BJ (cell line): ENCODE measurements at places on chromosomes 1 and 21.

- DNase-seq: no peak
Observed at GRCh38 chr1:226626577-226626956, 78.0 kb downstream of the STUM start.

- DNase-seq: no peak
Observed at GRCh38 chr1:35173909-35174540, 18.9 kb downstream of the SFPQ start.

DNA sequence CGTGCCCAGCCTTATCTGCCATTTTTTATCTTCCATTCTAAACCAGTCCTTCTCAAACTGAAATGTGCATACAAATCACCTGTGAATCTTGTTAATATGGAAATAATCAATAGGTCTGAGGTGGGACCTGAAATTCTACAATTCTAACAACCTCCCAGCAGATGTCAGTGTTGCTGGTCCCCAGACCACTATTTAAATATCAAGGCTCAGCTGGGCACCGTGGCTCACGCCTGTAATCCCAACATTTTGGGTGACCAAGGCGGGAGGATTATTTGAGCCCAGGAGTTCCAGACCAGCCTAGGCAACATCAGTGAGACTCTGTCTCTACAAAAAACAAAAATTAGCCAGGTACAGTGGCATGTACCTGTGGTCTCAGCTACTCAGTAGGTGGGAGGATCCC lies 4.1 kb downstream of the UQCRHL start:
- DNase-seq: no peak

DNA sequence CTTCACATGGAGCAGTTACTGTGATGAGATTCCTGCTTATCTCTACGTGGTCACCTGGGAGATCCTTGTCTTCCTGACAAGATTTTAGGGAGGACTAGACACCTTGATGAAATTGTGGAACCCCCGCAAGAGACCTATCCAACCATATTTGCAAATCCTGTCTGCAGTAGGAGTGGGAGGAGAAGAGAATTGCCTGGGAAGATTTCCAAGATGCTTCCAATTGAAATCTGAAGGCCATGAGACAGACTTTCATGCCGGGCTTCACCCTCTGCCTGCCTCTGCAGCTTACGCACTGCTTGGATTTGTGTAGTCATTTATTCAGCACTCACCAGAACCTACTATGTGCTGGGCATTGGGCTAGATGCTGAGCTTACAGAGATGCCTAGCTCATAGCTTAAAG lies 106.6 kb downstream of the OMA1 start:
- no peak for DNase-seq

- DNase-seq: no peak
Observed at GRCh38 chr1:166283190-166283589, 116.4 kb upstream of the FAM78B start.

- DNase-seq: no peak
Observed at GRCh38 chr21:43829575-43830119, 35.4 kb upstream of the AGPAT3 start.

- DNase-seq: no peak
Observed at GRCh38 chr1:2628933-2629626, 3.7 kb downstream of the MMEL1 start.

GRCh38 chr1:9542430-9542829 lies 3.2 kb downstream of the SLC25A33 start:
- DNase-seq: no peak

DNA sequence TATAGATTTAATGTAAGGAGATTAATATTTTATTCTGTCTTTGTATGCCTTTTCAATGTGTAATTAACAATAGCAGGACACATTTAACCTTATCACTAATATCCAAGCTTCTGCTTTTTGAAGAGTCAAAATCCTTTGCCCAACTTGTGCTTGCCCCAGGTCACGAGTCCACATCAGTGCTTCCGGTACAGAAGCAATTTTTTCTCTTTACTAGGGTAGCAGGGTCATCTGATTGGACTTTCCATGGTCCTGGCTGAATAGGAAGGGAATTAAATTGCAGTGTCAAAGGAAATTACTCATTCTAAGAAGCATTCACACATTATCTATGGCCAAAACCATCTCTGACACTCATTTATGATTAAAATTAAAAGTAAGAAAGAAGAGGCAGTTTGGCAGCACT lies 460.5 kb upstream of the ADGRL2 start:
- no peak for DNase-seq

DNA sequence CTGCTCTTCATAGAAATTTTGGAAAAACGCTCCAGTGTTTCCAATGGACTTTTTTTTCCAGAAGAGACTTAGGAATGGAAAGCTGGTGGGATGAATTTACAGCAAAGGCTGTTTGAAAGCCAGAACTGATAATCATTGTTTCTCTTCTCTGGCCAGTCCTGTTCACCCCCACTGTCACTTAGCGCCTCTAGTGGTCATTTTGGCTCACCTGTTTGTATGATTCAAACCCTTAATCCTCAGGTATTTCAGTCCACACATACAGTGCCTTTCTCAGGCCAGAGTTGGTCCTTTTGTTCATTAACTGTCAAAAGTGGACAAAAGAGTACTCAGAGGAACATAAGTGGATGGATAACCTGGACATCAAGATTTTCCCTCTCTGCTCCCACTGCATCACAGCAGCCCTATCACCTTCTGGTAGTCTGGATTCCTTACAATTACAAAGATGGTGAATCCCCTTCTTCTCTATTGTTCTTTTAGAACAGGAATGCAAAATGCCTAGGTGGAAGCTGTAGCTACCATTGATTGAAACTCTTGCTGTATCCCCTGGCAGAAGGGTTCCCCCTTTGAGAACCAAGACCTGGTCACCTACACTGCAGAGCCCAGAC lies 177.6 kb upstream of the OLFM3 start:
- DNase-seq: no peak

- DNase-seq: no peak
Observed at GRCh38 chr1:89855413-89856123, 34.7 kb downstream of the LRRC8D start.

GRCh38 chr1:84143796-84144565 lies at the start of gene PRKACB:
TSS of gene PRKACB (plus strand) at chr1:84144271. CDS start at chr1:84144362, 91 bp downstream.
- DNase-seq: no peak

DNA sequence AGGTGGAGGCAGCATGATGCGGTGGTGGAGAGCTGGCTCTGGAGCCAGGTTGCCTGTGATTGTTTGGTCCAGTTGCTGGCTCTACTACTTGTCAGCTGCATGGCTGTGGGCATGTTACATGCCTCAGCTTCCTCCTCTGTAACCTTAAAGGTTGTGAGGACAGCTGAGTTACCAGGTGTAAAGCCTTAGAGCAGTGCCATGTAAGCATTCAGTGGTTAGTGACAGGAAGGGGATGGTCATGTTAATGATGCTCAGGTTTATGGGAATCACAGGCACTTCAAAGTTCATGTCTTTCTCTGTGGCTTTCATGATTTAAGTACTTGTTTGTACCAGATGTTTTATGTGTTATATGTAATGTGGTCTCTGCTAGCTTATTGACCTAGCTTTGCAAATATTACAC lies 32.6 kb downstream of the PTGFRN start:
- DNase-seq: no peak

GRCh38 chr1:45669379-45669778 lies 17.0 kb downstream of the GPBP1L1 start:
- no peak for DNase-seq

GRCh38 chr1:201119206-201120197 lies 7.3 kb upstream of the CACNA1S start:
- DNase-seq: no peak

GRCh38 chr1:31095298-31095981 lies 29.9 kb upstream of the PUM1 start:
- peak; percentile 68 for DNase-seq

GRCh38 chr1:35644204-35644603 lies 2.9 kb upstream of the PSMB2 start:
- no peak for DNase-seq

- DNase-seq: no peak
Observed at GRCh38 chr1:77281491-77282186, at the start of gene AK5. TSS of gene AK5 (plus strand) at chr1:77282019. CDS start at chr1:77282314, 295 bp downstream.

DNA sequence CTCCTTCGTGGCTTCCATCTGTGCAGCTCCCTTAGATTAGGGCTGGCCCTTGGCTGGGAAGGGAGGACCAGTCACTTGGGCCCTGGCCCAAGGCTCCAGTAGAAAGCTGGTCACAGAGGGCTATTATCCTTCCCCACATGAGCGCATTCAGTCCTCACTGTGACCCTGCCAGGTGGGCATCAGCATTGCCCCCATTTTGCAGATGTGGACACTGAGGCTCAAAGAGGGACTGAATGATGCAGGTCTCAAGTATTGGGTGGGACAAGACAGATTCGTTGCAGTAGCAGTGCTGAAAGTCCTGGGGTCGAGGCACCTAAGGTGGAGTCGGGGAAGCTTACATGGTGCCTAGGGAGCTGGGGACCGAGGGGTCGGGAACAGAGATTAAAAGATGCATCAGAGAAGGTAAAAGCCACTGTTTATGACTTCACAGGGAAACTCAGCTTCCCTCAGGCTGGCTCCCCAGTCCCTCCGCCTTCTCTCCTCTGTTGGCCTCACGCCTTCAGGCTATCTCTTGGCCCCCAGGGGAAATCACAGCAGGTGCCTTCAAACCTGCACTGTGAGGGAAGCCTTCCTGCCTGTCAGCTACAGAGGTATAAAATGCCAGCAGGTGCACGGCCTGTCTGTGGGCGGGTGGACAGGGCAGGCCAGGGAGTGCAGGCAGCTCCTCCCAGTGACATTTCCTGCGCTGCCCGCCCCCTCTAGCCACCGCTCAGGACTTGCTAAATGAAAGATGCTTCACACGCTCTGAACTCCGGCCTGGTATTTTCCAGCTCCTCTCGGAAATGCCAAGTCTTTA lies 178.4 kb downstream of the GRIK3 start:
- DNase-seq: no peak

- DNase-seq: no peak
Observed at GRCh38 chr1:182666706-182667105, 17.7 kb downstream of the RGS8 start.

GRCh38 chr1:5110508-5110907 lies 456.1 kb downstream of the AJAP1 start:
- no peak for DNase-seq

DNA sequence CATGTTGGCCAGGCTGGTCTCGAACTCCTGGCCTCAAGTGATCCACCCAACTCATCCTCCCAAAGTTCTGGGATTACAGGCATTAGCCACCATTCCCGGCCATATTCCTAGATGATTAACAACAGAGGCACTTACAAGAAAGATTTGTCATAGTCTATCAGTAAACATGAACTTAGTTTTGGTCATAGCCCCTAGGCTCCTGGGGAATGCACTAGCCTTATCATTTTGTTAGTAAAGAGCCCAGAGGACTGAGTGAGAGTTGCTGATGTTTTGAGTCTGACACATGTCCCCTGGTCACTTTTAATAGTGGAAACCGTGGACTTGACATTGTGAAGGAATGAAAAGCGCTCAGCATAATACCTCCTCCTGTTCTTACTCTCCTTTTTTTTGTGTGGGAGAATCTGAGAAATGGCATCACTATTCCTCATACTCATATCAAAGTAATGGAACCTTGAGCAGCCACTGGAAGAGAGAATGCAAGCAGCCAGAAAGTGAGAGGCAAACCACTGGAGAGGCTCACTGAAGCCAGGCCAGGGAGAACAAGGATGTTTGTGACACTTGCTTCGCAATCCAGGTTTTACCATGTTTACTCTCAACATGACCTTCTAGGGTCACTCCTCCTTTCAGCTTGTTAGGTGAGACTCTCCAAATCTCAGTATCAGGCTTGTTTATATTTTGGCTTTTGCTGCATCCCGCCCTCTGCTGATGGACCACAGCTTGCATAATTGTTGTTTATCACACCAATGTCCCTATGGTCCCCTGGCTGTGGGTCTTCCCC lies 14.8 kb downstream of the ATP1B1 start:
- no peak for DNase-seq

- DNase-seq: no peak
Observed at GRCh38 chr21:15667819-15668218, 62.0 kb upstream of the USP25 start.

DNA sequence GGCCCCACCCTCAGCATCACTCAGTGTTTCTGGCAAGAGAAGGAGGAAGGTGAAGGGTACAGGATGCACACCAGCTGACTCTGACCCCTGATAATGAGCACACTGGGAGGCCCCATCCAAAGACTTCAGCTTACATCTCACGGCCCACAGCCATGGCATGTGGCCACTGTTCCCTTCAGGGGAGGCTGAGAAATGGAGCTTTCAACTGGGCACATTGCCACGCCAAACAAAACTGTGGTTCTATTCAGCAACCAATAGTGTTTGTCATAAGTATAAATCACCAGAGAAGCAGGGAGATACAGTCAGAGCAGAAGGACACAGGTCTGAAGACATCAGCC lies 12.7 kb upstream of the TRAF3IP3 start:
- no peak for DNase-seq

DNA sequence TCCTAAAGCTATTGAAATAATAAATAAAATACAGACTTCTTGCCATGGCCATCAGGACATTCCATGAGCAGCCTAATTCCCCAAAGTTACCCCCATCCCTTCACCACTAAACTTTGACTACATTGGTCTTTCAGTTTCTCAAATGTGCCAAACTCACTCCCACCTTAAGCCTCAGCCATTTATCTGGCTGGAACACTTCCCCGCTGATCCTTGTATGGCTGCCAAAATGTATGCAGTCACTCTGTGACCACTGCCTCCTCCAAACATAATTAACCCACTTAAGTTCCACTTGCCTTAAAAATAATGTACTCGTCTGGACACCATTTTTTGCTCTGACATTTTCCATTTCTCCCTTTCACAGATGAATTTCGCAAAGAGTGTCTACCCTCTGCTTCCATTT lies 407.4 kb downstream of the NTNG1 start:
- DNase-seq: no peak

GRCh38 chr1:30765556-30766434 lies 8.2 kb upstream of the LAPTM5 start:
- DNase-seq: no peak

DNA sequence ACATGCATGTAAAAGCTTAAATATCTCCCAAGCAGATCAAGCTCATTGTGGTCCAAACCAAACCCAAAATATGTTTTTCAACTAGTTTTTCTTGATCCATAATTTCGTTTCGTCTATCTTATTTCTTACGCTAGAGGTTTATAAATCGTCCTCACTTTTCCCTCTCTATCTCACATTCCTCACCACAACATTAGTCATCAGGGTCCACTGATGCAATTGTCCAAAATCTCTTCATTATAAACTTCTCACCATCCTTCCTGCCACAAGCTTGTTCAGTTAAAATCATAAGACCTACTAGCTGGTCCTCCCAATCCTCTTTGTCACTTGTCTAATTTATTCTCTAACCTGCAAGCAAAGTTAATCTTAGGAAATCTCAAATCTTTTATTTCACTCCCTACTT lies 173.0 kb upstream of the PALMD start:
- no peak for DNase-seq

- no peak for DNase-seq
Observed at GRCh38 chr1:110554871-110555801, 36.2 kb upstream of the KCNA10 start.

- peak; percentile 84 for DNase-seq
Observed at GRCh38 chr1:113456967-113457366, 66.7 kb downstream of the MAGI3 start.

DNA sequence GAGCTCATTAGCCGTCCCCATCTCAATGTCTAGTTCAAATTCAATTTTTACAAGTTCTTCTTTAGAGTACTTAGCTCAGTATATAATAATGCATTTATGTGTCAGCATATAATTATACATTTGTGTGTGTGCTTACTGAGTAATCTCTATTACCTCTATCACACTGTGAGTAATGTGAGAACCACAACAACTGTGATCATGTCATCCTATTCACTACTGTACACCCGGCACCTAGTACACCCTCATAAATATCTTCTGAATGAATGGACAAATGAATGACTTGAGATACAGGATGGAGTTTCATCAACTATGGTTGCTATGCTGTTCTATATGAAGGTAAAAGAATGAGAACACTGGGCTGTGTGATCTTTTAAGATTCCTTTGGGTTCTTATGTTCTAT lies 124.0 kb downstream of the GPATCH2 start:
- DNase-seq: no peak
